Right atrium auricular region (tissue), 2 donors: ENCODE measurements at places on chromosomes 16 and 17.

- no peak for DNase-seq
These were observed 86.7 kb downstream of the USP31 start for GRCh38 chr16:23062524-23062923.

DNA sequence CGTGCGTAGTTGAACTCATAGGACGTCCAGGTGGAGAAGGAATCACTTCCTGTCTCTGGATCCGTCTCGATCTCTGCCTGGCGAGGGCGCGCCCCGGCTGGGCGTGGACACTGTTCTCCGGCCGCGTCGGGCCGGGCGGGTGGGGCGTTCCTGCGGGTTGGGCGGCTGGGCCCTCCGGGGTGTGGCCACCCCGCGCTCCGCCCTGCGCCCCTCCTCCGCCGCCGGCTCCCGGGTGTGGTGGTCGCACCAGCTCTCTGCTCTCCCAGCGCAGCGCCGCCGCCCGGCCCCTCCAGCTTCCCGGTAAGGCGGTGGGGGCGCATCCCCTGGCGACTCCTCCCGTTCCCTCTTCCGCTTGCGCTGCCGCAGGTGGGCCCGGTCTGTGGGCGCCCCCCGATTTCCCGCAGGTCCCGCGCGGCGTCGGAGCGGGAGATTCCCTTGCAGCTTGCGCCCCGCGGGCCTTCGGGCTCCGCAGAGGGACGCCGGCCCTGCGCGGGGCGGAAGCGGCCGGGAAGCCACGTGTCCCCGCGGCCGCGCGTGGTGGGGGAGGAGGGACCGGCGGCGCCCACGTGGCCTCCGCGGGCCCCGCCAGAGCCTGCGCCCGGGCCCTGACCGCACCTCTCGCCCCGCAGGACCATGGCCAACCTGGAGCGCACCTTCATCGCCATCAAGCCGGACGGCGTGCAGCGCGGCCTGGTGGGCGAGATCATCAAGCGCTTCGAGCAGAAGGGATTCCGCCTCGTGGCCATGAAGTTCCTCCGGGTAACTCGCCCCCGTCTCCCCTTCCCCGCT, at the start of gene NME2:
TSS of gene NME2 (plus strand) at position 214 of the 789 bp plus-strand sequence. CDS start at position 634, 420 bp downstream.
- peak; percentile 92 for DNase-seq

GRCh38 chr16:59067205-59067604, 333.1 kb upstream of the GOT2 start:
- no peak for DNase-seq

DNA sequence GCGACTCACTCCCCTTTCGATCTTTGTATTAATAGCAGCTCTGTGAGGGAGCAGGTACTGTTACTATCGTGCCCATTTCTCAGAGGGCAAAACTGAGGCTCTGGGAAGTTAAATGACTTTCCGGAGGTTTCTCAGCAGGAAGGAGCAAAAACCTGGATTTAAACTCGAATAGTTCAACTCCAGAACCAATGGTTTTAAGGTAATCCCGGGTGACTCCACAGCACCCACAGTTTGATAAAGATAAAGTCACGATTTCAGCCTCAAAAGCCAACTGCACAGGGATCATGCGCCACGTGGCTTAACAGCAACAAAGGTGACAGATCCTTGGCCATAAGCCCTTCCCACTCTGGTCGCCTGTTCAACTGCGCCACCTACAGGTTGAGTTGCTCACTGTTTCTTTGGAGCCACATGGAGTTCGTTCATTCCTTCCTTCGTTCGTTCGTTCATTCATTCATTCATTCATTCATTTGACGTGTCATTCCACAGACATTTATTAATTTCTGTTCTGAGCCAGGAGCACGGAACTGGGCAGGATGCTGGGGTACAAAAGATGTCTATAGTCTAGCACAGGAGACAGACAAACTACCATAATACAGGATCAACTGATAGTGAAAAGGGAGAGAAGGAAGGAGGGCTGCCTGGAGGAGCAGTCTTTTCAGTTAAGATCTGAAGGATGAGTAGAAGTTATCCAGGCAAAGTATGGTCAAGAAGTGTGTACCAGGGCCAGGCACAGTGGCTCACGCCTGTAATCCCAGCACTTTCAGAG, 134.8 kb downstream of the HS3ST2 start:
- DNase-seq: peak; percentile 65

DNA sequence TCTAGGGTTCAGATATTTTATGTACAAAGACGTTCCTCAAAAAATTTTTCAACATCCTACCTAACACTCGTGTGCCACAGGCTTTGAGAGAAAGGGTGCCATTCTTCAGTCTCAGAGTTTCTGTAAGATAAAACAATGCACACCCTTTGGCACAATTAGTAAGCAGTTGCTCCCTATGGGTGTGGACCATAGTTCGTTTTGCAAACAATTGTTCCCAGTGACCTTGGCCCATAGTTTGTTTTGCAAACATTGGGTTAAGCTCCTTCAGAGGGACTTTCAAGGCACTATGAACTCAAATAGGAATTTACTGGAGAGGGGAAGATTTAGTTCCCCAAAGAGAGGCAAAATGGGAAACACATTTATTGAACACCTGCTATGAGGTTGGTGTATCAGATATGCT, 220.3 kb upstream of the CA10 start:
- no peak for DNase-seq

DNA sequence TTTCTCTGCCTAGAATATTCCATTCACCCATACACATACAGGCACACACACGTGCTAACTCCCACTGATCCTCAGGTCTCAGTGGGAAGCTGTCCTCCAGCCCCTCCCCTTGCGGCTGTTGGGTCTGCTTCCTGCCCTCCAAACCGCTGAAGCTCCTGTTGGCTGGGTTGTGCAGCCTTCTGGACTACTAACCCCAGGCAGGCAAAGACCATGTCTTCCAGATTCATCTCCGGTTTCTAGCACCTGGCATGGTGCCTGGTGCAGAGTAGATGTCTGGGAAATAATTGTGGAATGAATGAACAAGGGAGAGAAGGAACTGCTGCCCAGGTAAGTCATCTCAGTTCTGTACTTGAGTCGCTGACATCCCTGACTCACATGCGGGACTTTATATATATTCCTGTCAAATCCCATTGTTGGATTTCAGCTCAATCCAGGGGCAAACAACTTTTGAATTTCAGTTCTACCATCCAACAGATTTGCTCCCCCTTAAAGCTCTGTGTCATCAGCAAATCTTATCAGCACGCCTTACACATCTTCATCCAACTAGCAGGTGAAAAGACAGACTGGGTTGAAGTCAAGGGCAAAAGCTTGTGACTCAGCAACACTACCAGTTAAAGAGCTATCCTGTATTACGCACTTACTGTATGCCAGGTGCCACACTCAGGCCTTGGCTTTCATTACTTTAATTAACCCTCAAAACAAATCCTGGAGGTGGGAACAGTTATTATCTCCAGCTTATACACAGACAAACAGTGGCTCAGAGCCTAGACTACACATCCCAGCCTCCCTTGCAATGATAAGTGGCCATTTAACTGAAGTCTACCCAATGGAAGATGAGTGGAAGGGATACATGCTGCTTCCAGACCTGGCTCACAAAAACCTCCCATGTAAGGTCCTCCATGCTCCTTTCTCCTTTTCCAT, 51.1 kb downstream of the SRCIN1 start:
- DNase-seq: no peak

DNA sequence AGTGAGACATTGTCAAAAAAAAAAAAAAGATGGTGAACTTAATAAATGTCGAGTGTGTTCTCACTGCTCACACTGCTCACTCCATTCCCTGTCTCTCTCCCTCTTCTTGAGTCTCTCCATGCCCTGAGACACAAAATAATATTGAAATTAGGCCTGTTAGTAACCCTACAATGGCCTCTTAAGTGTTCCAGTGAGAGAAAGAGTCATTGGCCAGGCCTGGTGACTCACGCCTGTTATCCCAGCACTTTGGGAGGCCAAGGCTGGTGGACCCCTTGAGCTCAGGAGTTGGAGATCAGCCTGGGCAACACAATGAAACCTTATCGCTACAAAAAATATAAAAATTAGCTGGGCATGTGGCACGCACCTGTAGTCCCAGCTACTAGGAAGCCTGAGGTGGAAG, 16.2 kb upstream of the CSF3 start:
- no peak for DNase-seq

DNA sequence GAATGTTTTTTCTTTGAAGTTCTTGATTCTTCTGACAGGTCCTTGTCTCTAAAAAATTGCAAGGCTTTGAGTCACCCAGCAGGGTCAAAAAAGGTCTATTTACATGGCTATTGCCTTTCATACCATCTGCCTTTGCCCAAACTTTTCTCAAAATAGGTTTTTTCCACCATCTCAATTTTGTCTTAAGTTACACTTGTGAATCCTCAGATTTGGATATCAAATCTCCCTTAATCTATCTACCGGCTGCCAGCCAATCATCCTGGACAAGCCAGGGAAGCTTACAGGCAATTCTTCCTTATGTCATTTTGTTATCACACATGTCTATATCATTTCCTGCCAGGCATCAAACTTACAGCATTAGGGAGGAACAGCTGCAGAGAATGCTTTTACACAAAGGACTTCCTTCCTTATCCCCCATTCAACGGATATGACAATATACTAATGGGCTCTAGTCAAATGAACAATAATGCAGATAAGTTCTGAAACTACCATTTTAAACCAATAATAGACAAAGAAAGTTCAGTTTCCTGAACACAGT, 104.1 kb upstream of the CORO6 start:
- no peak for DNase-seq

GRCh38 chr16:18983565-18984434, at the start of gene TMC7:
TSS of gene TMC7 (plus strand) at chr16:18983934. CDS start at chr16:18984064, 130 bp downstream.
- DNase-seq: no peak

- DNase-seq: no peak
These were observed 1.2 kb upstream of the GLIS2 start for GRCh38 chr16:4314532-4315185.

GRCh38 chr17:31313982-31314781, at the start of gene EVI2B:
TSS of gene EVI2B (minus strand) at chr17:31314054. CDS start at chr17:31305609, 8,445 bp downstream.
- DNase-seq: no peak

DNA sequence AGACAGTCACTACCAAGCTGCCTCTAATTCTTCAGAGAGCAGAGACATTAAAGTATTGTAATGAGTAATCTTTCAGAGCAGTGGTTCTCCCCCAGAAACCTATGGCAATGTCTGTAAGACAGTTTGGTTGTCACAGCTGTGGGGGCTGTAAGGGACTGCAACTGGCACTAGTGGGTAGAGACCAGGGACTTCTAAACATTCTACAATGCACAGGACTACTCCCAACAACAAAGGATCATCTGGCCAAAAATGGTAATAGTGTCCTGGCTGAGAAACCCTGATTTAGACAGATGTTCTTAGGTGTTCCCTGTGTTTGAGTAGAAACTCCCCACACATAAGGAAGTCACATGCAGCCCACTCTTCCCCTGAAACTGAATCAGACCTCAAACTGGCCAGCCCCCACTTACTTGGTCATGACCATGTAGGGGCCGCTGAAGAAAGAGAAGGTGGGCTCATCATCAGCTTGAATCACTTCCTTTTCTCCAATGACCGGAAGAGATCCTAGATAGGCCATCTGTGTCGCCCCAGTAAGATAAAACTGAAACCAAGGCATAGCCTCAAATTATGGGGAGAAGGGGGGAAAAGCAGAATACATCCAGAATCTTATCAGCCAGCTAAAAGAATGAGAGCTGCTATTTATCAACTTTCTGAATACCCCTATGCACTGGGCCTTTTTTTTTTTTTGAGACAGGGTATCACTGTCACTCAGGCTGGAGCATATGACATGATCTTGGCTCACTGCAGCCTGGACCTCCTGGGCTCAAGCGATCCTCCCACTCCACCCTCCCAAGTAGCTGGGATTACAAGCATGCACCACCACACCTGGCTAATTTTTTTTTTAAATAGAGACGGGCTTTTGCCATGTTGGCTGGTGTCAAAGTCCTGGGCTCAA, 75.8 kb downstream of the TEX14 start:
- no peak for DNase-seq

DNA sequence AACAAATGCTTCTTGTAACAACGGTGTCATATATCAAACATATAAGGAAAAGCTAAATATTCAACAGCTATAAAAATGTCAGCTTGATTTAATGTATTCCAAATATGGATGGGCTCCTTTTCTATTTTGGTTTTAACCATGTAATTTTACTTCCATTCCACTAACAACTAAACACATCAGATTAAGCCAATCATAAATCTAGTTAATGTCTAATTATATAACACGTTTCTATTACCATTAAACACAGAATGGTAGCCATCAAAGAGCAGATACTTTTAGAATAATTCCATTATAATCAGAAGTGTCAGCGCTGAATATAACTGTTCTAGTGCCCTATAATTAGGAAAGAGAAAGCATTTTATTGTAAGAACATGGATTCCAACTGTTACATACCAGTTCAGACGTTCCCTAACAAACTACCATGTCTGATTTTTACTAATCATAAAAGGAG, 10.0 kb downstream of the CMC2 start:
- no peak for DNase-seq

- DNase-seq: no peak
These were observed 477 bp upstream of the ARHGAP27 start for GRCh38 chr17:45433159-45433535.

DNA sequence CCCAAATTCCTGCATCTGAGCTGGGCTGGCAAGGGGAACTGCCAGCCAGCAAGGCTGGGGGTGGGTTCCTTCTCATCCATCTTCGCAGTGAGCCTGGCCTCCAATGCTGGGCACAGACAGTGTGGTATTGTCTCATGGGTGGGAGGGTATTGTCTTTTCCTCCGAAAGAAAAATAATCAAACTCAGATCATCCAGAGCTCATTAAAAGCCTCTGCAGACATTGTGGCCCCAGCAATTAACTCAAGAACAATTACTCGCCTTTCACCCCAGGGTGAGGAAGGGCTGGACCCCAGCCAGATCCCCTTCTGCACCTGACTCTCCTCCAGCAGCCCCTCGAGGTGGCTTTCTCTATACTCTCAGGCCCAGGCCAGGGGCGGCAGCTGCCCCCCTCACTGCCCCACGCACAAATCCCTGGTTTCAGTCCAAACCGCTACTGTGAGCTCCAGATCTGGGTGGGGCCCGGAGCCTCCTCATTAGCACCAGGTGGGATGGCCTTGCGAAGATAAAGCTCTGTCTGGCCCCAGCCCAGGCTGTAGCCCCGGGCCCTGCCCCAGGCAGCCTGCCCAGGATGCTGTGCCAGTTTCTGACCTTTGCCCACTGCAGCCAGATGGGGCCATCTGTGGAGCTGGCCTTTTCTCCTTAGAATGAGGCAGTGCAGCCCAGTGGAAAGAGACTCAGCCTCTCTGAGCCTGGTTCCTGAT, 2.3 kb upstream of the KRT15 start:
- DNase-seq: no peak

GRCh38 chr16:70788668-70789594, 12.0 kb downstream of the VAC14 start:
- peak; percentile 84 for DNase-seq
